ENCODE measurements at places on chromosomes 2 and 18.

- DNase-seq, result no peak
These were observed 59.7 kb upstream of the GRB14 start for GRCh38 chr2:164681009-164681408.

- no peak for DNase-seq
These were observed 813.0 kb upstream of the ID2 start for GRCh38 chr2:7868836-7869235.

DNA sequence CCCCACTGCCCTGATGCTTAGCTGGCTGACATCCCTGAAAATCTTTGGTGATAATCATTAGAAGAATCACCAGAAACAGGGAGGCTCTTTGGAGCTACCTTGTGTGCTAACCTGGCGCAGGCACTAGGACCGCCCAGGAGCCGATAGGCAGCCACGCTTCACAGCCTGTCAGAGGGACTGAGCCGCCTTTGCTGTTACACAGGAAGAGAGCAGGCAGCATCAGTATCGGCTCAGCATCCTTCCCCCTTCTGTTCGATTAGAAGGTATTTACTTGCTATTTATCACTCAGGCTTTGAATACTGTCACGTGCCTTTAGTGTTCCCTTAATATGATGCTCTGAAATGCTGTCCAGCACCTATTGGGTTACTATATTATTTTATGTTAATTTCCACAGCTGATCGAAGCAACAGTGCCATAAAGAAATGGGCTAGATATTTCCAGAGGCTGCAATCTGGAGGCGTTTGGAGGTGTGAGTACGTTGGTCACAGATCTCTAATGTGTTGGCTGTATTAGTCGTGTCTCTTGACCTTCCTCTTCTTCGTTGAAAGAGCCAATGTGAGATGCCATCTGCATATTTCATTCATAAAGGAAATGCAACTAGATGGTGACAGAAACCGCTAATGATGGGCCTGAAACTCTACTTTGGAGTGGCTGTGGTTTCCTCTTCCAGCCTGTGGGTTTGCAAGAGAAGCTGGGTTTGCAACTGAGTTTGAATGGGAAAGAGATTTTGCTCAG lies 110.4 kb upstream of the RAB27B start:
- DNase-seq, result no peak

DNA sequence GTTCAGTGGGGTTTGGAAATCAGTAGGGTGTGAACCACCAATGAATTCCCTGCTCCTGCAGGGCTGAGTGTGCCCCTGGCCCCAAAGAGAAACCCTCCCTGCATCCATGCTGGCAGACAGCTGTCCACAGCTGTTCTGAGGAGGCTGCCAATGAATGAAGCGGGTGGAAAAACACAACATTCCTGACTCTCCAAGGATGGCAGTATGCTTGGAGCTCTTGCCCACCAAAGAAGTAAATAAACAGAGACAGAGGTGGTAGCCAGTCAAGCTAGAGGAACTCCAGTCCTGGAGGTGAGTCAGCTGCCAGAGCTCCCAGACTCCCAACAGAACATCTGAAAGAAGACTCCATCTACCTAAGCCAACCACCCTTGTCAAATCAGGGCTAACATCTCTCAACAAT lies 6.2 kb downstream of the ZBTB7C start:
- DNase-seq, result no peak

- no peak for DNase-seq
These were observed 58.6 kb downstream of the NCK2 start for GRCh38 chr2:105803337-105803736.

DNA sequence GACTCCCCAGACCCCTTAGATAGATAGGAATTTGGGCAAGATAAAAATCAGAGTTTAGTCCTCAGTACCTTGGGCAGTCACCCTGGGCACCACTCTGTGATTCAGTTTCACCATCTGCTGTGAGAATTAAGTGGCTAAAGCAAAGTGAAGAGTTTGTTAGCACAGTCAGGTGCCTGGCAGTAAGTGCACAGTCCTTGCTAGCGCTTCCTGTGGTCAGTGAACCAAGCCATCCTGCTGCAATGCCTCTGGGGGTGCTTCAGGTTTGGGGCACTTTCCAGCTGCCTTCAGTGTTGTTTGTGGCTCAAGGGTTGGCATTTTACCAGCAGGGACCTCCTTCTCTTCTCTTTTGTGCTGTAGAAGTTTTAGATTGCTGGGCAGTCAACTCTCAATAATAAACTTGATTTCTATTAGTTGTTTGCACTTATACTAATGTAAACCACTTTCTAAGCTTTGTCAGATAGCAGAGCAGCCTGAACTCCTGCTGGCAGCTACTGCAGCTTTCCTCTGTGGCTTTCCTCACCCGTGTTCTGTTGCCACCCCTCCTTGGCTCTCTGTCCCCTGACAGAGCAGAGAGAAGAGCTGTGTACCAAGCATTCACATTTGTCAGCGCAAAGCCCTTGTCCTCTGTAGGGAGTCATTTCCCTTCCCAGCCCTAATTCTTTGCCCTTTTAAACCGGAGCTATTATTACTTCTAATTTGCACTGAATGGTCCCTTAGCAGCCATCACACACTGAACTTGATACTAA lies 48.4 kb upstream of the RMP24 start:
- no peak for DNase-seq

Measured in suppressor macrophage treated with lipopolysaccharide for 4 hours (primary cell).